Adrenal gland (tissue), 19 donors: ENCODE measurements at places on chromosomes 2 and 18. TPM values are rescaled to one million over a fixed set of nuclear protein-coding genes. Genes with fewer than 3 reads are reported as not detected.

- DNase-seq = no peak
Observed at GRCh38 chr2:69577467-69578197, 65.9 kb downstream of the AAK1 start.

GRCh38 chr18:51051105-51051712 is 21.2 kb downstream of the SMAD4 start:
- DNase-seq = no peak

- DNase-seq = peak; percentile 30
Observed at GRCh38 chr18:22253676-22254075, 84.3 kb downstream of the GATA6 start.

DNA sequence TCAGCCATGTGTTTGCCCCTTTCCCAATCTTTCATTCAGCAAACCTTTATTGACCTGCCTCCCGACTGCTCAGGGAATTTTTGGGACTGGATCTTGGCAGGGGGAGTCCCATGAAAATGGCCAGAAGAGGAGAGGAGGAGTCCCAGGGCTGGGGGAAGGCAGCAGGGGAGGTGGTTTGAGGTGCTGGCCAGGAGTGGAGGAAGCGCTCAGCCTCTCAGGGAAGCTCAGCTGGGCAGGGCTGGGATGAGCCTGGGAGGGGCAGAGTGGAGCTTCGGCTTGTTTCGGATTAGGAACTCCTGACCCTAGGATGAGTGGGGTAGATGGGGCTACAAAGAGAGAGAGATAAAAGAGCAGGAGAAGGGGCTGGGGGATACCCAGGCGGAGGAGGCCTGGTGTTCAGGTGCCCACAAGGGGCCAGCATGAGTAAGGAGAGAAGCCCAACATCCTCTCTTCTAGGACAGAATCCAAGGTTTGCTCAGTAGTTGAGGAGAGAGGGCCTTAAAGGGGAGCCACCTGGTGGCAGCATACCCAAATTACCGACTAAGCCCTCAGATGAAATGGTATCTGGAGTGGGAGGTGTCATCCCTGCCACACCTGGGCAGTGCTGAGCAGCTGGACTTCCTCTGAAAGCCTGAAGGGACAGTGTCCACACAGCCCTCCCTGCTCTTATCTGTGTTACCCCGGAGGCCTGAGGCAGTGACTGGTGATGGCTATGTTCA is 91.1 kb downstream of the INHBB start:
- peak; percentile 41 for DNase-seq

The ACVR1 gene
- 15.1 TPM for polyA plus RNA-seq
